ENCODE measurements at places on chromosomes 16 and 17.

GRCh38 chr17:57944908-57945307, 10.3 kb downstream of the CUEDC1 start:
- DNase-seq: no peak

DNA sequence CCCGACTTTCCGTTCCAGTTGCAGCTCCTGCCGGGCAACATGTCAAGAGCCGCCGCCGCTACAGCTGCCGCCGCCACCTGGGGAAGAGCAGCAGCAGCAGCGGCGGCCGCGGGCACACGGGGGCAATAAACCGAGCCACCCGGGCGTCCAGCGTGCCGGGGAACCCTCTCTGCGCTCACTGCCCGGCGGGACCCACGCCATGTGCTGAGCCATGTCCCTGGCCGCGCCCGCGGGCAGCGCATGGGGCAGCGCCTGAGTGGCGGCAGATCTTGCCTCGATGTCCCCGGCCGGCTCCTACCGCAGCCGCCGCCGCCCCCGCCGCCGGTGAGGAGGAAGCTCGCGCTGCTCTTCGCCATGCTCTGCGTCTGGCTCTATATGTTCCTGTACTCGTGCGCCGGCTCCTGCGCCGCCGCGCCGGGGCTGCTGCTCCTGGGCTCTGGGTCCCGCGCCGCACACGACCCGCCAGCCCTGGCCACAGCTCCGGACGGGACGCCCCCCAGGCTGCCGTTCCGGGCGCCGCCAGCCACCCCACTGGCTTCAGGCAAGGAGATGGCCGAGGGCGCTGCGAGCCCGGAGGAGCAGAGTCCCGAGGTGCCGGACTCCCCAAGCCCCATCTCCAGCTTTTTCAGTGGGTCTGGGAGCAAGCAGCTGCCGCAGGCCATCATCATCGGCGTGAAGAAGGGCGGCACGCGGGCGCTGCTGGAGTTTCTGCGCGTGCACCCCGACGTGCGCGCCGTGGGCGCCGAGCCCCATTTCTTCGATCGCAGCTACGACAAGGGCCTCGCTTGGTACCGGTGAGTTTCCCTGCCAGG, 604 bp downstream of the HS3ST3B1 start:
- peak; percentile 35 for DNase-seq

DNA sequence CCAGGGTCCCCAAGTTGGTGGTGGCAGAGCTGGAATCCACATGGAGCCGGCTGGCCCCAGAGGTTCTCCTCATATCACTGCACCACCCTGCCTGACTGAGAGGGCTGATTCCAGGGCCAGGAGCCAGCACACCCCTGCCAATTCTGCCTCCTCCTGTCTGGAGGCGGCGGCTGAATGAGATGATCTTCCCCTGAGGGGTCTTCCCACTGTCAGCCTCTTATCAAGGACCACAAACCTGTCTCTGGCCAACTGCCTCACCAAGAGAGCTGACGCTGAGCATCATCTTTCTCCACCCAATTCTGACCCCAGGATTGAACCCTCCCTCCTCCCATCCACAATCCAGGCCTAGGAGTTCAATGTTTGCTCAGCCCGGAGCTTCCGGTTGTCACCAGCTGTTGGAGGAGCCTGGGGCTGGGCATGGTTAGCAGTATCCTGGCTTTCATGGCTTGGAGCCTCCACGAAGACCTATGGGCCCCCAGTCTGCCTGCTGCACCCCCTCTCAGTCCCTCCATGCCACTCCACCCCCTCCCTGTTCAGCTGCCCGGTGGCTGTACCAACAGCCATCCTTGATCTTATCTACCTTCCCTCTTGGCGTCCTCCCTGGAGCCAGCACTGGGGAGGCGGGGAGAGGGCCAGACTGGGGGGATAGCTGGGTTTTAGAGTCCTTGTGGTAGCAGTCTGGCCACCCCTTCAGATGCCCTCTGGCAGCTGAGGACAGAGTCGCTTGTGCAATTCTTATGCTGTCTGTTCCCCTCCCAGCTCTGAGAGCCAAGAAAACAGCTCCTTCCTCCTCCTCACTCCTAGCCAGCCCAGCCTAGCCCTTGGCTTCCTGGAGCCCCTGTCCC, 25.6 kb downstream of the ABCC3 start:
- no peak for DNase-seq

DNA sequence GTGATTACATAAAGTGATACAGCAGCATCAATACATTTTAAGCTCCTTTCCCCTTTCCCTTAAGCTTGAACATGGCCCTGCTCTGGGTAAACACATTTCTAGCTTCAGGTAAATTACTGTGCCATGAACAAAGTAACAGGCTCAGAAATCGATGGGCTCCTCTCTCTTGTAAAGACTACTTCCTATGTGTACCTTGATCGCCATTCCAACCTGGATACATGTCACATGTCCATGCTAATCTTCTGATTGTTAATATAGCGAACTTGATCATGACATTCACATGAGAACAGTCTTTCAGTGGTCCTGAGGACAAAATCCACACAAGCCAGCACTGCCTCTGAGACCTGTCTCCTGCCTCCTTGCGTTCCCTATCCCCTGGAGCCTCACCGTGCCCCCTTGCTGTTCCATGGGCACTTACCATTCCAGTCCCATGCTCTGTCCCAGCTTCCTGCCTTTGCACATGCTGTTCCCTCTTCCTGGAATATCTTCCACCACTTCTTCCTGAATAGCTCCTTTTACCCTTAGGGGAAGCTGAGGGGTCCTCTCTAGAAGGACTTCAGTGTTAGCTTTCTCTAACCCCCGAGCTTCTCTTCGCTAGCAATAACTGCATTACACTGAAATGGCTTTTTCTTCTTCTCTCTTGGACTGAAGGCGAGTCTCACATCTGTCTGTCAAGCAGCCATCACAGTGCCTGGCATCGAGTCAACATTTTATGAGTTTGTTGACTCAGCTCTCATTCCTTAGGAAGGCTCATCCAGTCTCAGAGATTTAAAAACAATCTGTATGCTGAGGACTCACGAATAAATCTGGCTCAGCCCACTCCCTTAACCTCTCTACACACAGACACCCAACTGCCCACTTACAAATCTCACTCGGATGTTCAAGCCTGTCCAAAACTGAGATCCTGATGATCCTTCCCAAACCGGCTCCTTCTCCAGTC, 93.3 kb downstream of the ASIC2 start:
- no peak for DNase-seq

GRCh38 chr17:61809816-61810392, 53.4 kb downstream of the BRIP1 start:
- DNase-seq: peak; percentile 25

- DNase-seq: peak; percentile 68
These were observed 33.8 kb downstream of the TRPV2 start for GRCh38 chr17:16449121-16449570.

- no peak for DNase-seq
These were observed 5.7 kb upstream of the CDH5 start for GRCh38 chr16:66360624-66361324.

DNA sequence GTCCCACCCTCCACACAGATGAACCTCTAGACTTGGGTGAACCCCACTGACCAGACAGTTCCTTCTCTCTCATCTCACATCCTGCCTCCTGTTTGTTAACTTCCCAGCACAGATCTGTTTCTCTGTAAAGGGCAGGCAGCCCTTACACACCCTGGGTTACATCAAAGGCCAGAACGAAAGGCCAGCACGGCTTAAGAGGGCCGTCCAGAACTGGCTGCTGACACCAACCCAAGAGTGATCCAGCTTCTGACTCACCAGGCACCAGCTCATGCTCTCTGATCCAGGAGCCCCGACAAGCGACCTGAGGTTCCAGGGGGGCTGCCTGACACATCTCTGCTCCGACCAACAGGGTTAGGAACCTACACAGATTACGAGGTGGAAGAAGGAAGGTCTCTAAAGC, 86.9 kb downstream of the MRM3 start:
- DNase-seq: no peak

- DNase-seq: no peak
These were observed 57.2 kb upstream of the MGAT5B start for GRCh38 chr17:76810956-76811355.

- DNase-seq: peak; percentile 37
These were observed at the start of gene AKTIP for GRCh38 chr16:53502331-53503269. AKTIP (minus strand) TSS chr16:53503209; CDS start chr16:53500259, 2,950 bp downstream.

- no peak for DNase-seq
These were observed 20.3 kb downstream of the TRIM25 start for GRCh38 chr17:56893503-56893902.

DNA sequence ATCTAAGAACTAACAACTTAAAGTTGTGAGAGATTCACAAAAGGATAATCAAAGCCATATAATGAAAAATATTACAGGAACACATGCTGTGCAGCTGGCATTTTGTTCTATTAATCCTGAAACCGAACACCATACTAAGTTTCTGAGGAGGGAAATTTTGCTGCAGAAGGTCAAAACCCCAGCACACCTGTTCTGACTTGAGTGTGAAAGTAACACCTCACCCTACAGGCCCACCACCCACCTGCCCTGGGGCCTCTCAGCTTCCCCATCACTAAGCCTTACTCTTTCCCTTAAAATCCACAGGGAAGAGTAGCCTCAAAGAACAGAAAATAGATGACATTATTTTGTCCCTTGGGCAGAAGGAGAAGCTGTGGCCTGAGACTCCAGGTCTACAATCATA, 44.8 kb downstream of the STAT5A start:
- no peak for DNase-seq

GRCh38 chr17:7987112-7987893, 15.1 kb upstream of the GUCY2D start:
- DNase-seq: no peak

- DNase-seq: peak; percentile 86
These were observed at the start of gene BBS2 for GRCh38 chr16:56519459-56520250. BBS2 (minus strand) TSS chr16:56520024; CDS start chr16:56519862, 162 bp downstream.

- DNase-seq: no peak
These were observed 141.2 kb downstream of the SEC14L1 start for GRCh38 chr17:77281904-77282367.

DNA sequence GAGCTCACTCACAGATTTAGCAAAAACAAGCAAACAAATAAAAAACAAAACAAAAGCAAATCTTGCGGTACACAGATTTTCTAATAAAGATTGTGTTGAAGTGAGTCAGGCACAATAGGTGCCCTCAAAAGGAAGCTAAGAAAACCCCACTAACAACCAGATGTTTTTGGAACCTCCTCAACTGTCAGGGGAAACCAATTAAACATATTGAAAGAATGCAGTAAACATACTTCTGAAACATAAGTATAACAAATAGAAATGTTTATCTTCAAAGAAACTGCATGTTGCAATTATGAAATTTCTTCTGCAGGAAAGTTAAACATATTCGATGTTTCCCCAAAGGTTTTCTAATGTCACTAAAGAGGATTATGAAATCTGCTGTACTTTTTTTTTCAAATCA, 110.5 kb upstream of the CORO6 start:
- DNase-seq: no peak

- no peak for DNase-seq
These were observed 2.0 kb upstream of the TOP2A start for GRCh38 chr17:40419559-40420331.

DNA sequence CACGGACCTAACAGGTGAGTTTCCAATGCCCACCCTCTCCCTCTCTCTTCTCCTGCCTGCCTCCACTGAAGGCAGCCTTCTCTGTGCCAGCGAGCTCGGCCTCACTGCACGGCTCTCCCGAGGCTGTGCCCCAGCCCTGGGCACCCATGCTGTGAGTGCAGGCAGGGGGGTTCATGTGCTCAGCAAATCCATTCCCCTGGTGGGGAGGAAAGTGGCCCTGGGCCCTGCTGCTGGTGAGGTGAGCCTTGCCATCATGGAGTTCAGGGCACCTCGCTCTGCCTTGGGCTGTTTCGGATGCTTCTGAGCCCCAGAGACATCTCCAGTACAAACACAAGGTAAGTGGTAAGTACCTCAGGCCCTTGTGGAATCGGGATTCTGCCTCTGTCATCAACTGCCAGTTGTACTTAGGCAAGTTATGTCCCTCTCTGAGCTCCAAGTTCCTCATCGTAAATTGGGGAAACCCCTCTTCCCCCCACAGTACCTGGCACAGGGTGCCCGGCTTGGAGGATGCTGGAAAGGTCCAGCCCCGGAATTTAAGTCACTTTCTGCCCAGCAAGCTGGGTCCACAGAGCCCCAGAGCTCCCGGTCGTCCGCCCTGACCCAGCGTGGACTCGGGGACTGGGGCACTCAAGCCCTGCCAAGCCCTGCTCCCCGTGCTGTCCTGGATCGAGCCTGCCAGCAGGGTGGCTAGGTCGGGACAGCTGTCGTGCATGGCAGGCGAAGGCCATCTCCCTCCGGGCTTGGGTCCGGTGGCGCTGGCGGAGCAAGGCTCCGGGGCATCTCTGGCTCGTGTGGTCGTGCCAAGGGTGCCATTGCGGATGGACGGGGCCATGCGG, 684 bp upstream of the NUDT16L1 start:
- DNase-seq: no peak

GRCh38 chr16:57938936-57939871, 31.7 kb downstream of the CNGB1 start:
- peak; percentile 57 for DNase-seq

- DNase-seq: no peak
These were observed 151.3 kb upstream of the CNTNAP4 start for GRCh38 chr16:76125871-76126270.

DNA sequence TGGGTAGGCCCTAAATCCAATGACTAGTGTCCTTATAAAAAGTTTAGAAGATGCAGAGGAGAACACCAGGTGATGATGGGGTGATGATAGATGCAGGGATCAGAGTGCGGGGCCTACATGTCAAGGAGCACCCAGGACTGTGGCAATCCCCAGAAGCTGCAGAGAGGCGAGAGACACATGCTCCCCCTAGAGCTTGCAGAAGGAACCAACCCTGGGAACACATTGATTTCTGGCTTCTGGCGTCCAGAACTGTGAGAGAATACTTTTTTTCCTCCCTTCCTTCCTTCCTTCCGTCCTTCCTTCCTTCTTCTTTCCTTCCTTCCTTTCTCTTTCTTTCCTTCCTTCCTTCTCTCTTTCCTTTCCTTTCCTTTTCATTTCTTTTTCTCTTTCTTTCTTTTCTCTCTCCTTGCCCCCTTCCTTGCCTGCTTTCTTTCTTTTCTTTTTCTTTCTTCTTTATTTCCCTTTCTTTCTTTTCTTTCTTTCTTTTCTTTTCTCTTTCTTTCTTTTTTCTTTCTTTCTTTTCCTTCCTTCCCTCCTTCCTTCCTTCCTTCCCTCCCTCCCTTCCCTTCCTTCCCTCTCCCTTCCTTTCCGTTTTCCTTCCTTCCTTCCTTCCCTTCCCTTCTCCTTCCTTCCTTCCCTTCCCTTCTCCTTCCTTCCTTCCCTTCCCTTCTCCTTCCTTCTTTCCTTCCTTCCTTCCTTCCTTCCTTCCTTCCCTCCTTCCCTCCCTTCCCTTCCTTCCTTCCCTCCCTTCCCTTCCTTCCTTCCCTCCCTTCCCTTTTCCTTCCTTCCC, 134.3 kb downstream of the HAPSTR1 start:
- DNase-seq: no peak

GRCh38 chr16:66167564-66168291, 198.8 kb upstream of the CDH5 start:
- DNase-seq: no peak

DNA sequence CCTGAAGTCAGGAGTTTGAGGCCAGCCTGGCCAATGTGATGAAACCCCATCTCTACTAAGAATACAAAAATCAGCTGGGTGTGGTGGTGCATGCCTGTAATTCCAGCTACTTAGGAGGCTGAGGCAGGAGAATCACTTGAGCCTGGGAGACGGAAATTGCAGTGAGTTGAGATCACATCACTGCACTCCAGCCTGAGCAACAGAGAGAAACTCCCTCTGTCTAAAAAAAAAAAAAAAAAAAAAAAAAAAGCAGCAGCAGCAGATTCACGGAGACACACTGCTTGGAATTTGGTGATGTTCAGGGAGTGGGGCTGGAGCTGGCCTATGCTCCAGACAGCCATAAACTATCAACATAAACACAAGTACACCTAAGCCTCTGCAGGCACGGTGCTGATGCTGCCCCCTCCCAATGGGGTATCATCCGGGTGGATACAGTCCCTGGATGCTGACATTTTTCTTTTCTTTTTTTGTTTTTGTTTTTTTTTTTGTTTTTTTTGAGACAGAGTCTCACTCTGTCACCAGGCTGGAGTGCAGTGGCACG, 39.6 kb upstream of the RHOT1 start:
- DNase-seq: no peak

GRCh38 chr16:1121601-1122397, 25.8 kb upstream of the C1QTNF8 start:
- DNase-seq: no peak
